Activated CD4-positive, CD25-positive, alpha-beta regulatory T cell treated with anti-CD3 and anti-CD28 coated beads, Interleukin-2, amount 50 U/mL, for 72 hours (primary cell): ENCODE measurements at places on chromosomes 6 and 20.

DNA sequence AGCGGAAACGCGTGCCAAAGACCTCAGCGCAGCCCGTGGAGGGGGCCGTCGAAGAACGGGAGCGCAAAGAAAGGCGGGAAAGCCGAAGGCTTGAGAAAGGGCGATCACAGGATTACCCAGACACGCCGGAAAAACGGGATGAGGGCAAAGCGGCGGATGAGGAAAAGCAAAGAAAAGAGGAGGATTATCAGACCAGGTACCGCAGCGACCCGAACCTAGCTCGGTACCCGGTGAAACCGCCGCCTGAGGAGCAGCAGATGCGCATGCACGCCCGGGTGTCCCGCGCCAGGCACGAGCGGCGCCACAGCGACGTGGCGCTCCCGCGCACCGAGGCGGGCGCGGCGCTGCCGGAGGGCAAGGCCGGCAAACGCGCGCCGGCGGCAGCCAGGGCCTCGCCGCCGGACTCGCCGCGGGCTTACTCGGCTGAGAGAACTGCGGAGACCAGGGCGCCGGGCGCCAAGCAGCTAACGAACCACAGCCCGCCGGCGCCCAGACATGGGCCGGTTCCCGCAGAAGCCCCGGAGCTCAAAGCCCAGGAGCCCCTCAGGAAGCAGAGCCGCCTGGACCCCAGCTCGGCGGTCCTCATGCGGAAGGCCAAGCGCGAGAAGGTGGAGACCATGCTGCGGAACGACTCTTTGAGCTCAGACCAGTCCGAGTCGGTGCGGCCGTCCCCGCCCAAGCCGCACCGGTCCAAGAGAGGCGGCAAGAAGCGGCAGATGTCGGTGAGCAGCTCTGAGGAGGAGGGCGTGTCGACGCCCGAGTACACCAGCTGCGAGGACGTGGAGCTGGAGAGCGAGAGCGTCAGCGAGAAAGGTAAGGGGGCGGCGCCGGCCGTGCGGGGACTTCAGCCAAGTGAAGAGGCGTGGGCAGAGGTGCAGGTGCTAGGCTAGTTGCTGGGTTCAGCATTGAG is 296.2 kb downstream of the RIMS1 start:
- DNase-seq: no peak

- no peak for DNase-seq
Measured at GRCh38 chr6:143544011-143544696, 32.6 kb upstream of the FUCA2 start.

GRCh38 chr20:667351-668034 is 8.1 kb downstream of the SCRT2 start:
- peak; percentile 77 for DNase-seq

DNA sequence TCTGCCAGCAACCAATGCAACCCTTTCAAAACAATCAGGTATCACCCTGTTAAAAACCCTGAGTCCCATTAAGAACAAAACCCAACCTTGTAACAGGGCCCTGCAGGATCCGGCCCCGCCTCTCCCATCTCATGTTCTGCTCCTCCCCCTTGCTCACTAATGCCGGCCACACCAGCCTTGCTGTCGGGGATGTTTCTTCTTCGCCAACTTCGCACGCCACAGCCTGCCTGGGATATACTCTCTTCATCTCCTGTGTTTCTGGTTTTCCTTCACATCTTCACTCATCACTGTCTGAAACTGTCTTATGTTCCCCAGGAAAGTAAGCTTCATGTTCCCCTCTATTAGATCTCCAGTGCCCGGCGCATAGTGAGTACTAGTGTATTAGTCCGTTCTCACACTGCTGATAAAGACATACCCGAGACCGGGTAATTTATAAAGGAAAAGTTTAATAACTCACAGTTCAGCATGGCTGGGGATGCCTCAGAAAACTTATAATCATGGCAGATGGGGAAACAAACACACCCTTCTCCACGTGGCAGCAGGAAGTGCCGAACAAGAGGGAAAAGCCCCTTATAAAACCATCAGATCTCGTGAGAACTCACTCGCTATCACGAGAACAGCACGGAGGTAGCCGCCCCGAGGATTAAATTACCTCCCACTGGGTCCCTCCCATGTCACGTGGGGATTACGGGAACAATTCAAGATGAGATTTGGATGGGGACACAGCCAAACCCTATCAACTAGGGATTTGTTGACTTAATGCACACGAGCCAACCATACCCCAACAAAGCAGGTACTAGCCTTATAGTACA is 5.1 kb downstream of the TP53RK start:
- DNase-seq: no peak

DNA sequence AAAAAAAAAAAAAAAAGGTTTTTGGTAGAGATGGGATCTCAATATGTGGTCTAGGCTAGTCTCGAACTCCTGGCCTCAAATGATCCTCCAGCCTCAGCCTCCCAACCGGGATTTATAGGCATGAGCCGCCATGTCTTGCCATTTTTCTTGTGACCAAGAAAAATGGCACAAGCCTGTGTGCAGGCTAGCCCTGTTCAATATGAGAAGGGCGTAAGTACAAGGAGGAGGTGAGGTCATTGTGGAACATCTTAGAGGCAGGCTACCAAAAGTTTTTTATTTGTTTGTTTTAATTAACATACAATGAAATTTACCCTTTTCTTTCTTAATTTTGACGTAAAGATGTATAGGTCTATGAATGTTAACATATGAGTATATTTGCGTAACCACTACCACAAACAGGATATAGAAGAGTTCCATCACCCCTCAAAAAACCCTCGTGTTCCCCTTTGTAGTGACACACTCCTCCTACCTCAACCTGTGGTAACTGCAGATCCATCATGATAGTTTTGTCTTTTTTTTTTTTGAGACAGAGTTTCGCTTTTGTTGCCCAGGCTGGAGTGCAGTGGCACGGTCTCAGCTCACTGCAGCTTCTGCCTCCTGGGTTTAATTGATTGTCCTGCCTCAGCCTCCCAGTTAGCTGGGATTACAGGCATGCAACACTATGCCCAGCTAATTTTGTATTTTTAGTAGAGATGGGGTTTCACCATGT is 28.3 kb upstream of the KIF3B start:
- DNase-seq: no peak

DNA sequence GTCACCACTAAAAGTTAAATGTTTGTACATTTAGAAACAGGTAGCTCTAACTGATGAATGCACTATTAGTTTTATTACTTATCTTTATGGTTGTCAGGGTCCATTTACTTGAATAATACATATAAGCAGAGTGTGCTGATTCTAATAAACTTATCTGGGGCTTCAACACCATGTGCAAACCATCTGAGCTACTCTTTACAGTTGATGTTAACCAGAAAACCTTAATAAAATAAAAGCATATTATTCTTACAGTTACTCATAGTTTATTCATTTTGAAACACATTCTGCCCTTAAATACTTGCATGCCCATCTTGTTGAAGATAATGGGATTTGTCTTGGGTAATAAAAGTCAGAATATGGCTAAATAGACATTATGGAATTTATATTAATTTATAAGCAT is 1042.2 kb downstream of the EPHA7 start:
- no peak for DNase-seq

- no peak for DNase-seq
Measured at GRCh38 chr20:51188941-51189340, 166.0 kb upstream of the KCNG1 start.

- DNase-seq: no peak
Measured at GRCh38 chr6:41428996-41429421, 93.6 kb downstream of the NCR2 start.

DNA sequence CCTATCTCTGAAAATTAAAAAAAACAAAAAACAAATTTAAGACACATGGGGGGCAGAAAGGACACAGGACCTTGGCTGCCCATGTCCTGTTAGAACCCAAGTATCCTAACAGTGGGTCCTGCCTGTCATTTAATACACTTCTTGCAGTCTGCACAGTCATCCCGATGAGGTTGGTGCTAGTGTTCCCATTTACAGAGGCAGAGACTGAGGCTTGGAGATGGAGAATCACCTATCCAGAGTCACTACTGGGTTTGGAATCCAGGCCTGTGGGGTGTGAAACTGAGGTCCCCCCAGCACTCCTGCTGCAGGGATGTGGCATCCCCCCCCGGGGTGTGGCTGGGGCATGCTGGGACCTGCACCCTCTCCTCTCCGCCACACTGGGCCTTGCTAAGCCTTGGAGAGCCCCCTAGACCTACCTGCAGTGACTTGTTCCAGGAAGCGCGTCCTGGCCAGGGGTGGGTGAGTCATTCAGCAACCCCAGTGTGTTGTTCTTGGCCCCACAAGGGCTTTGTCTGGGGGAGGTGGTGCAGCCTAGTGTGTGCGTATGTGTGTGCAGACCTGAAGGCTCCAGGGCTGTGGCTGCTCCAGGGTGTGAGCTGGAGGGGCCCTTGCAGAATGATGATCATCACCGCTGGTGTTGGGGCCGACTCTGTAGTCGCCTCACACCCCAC is 49.7 kb downstream of the BCAS4 start:
- DNase-seq: no peak

DNA sequence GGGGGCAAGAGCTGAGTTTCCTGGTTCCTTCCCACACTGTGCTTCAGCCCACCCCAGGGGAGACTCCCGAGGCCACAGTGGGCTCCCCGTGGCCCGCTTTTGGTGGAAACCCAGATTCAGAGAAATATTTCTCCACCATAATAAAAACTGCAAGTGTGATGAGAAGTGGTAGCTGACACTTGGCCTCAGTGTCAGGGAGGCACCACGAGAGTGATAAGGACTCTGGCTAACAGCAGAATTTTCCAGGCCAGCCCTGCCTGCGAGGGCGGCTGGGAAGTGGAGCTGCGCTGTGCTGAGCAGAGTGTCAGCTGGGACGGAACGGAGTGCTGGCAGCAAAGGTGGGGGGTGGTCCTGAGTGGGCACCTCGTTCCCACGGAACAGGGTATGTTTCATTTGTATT is 22.5 kb downstream of the SPATA2 start:
- DNase-seq: no peak

DNA sequence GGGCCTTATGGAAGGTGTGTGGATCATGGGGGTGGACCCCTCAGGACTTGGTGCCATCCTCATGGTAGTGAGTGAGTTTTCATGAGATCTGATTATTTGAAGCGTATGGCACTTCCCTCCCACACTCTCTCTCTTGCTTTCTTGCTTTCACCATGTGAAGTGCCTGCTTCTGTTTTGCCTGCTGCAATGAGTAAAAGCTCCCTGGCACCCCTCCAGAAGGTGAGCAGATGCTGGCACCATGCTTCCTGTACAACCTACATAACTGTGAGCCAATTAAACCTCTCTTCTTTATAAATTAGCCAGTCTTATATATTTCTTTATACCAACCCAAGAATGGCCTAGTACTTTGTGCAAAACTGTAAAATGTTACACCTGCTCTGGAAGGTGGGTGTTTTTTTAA is 396.8 kb upstream of the HS3ST5 start:
- no peak for DNase-seq

DNA sequence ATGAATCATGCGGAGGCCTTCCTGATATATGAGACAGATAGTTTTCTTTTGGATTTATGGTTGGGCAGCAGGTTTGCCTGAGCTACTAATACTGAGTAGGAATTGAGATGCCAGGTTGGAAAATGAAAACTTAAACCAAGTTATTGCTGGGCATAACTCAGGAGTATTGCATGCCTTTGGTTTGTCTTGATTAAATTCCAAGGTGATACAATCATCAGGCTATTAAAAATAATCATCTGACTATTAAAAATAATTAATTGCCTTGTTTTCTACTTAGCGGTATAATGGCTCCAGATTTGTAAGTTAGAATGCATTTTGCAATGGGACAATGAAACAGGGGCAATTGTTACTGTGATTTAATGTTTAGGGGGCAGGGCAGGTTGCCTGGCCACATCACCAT is 15.5 kb upstream of the RNF144B start:
- DNase-seq: no peak

DNA sequence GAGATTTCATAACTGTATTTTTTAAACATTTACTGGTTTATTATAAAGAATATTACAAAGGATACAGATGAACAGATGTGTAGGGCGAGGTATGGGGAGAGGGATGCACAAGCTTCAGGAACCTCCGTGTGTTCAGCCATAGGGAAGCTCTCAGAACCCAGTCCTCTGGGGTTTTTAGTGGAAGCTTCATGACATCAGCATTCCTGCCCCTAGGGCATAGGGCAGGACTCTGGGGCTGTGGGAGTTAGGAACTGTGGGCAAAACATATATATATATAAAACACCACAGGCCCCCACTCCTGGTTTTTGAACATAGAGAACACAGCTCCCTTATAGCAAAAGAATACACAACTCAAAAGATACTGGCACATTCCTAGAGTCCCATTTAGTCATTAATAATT is 21.9 kb downstream of the EFCAB8 start:
- no peak for DNase-seq

DNA sequence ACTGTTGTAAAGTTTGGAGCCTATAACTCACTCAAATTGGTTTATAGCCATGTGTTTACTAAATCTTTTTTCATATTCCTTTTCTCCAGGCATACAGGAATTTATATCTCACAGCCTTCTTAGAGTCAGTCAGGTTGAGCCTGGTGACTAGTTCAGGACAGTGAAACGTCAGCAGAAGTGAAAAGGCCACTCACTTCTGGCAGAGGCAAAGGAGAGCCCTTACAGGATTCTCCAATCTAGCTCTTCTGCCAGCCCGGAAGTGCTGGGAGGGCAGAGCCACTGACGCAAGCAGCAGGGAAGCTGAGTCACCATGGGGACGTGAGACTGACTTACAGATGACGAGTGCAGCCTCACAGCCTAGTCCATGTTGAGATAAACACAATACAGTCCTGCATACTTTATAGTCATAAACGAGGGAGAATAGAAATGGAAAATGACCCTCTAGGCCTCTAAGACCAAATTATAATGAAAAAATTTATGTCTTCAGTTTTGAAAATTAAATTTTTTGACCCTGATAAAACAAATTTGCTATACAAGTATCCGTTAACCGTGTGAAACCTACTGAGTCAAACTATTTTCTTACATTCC is 1.3 kb downstream of the PXT1 start:
- DNase-seq: peak; percentile 72

GRCh38 chr20:64080013-64080812 is at the start of gene OPRL1:
OPRL1 (plus strand) TSS chr20:64080082; CDS start chr20:64092721, 12,639 bp downstream.
- DNase-seq: no peak

DNA sequence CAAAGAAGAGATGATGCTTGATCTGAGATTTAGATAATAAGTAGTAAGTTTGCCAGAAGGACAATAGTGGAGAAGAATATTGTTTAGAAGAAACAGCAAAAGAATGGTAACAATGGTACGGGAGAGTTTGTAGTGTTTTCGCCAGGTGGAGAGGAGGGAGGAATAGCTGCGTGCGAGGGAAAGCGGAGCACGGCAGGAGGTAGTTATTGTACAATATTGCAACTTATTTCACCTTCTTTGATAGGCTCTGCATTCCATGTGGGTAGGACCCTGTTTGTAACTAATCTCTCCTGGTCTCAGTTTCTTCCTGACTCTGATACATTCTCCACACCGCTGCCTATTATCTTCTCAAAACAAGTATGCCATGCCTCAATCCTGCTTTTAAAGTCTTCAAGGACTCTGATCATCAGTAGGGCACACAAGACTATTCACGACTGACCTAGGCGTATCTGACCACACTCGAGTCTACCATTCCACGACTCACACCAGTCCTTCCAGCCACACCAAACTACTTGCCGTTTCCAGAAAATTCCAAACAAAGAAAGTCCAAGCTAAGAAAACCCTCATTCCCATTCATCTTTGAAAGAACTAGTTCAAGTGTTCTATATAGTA is 1.1 kb downstream of the PPIL4 start:
- DNase-seq: no peak
